ENCODE measurements at places on chromosomes 2 and 18.

DNA sequence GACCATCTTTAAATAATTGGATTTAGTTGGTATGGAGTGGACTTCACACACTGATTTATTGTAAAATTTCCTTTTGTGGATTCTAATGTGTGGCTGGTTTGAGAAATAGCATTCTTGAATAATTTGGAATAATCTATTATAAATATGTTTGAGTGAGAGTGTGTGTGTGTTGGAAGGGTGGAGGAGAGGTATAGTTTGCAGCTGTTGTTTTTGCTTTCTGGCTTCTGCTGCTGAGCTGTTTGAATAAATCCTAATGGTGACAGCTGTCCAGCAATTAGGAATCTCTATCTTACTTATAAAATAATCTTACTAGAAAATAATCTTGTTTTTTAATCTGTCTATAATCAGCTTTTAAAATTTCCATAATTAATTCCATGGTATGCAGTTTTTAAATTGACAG is 1283.0 kb upstream of the CDH2 start:
- DNase-seq, result no peak

- no peak for DNase-seq
These were observed 1114.0 kb upstream of the PIK3C3 start for GRCh38 chr18:40841063-40841462.

DNA sequence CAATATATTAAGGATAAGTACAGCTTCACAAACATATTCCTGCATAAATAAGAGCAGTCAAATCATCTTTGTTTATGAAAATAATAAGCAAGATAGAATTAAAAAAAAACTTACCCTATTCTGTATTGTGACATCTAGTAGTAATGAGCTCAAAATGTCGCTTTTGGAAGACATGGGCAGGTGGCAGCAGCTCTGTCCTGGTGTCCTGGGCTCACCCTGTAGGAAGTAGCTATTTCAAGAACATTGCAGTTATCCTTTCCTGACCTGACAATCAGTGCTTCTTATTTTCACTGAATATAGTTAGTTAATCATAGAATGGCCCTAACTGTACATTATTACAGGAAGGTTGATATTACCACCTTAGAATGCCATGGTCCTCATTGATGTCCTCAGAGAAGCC is 229.1 kb downstream of the BABAM2 start:
- DNase-seq, result no peak

DNA sequence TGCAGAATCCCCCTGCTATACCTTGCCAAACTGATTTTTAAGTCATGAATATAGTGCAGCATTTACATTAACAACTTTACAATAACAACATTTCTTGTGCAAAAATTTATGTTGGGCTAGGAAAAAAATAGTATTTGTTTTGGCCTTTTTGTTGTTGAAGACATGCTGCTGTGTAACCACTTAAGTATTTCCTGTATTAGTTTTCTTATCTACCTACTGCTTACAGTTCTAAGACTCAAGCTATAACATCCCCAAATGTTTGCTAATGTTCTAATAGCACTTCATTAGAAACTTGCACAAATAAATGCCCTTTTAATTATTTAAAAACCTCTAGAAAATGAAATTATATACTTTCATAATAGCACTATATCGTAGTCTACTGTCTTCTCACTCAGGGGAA is 154.3 kb upstream of the DOCK10 start:
- DNase-seq, result no peak

DNA sequence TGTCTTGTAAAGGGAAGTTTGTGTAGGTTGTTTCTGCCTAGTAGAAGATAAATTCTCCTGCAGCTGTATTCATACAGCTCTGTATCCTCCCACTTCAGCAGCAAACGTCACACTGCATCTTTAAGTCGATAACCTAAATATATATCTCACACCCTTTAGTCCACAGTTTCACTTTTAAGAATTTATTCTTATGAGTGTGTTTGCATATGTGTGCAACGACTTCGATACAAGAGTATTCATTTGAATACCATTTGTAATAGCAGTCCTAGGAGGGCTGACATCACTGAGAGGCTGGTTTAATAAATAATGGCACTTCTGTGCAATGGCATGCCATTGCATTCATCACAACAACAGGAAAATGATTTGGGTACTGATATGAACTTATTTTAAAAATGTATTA is 63.8 kb upstream of the MSH6 start:
- no peak for DNase-seq

GRCh38 chr2:100692381-100692780 is 127.6 kb upstream of the NPAS2 start:
- DNase-seq, result no peak

- DNase-seq, result no peak
These were observed 216.6 kb downstream of the SPAG16 start for GRCh38 chr2:213500881-213501280.

DNA sequence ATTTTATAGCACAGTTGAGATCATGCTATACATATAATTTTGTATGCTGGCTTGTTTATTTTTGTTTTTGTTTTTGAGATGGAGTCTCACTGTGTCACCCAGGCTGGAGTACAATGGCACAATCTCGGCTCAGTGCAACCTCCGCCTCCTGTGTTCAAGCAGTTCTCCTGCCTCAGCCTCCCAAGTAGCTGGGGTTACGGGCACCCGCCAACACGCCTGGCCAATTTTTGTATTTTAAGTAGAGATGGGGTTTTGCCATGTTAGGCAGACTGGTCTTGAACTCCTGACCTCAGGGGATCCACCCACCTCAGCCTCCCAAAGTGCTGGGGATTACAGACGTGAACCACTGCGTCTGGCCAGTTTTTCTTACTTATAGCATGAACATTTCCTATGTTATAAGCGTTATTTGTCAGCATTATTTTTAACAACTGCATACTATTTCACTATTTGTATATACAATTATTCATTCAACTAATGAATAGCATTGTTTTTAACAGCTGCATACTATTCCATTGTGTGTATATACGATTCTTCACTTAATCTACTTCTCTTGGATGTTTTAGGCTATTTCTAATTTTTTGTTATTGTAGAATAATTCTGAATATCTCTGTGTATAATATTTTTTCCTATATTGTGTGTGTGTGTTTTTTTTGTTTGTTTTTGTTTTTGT is 3.5 kb downstream of the EHD3 start:
- DNase-seq, result no peak

DNA sequence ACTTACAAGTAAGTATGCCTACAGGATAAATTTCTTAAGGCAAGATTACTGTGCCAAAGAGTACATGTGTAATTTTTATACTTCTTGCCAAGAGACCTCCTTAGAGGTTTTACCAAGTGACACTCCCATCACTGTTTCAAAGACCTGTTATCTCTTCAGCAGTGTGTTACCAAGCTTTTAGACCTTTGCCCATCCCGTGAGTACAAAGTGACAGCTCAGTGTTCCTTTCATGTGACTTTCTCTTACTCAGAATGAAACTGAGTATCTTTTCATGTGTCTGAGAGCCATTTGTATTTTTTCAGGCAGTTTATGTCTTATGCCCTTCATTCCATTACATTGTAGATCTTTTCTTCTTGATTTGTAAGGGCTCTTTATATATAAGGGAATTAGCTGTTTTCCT is 287.5 kb upstream of the SALL3 start:
- DNase-seq, result no peak

- no peak for DNase-seq
These were observed 141.7 kb downstream of the OTX1 start for GRCh38 chr2:63192169-63192888.

GRCh38 chr2:112827604-112828185 is 8.9 kb downstream of the IL1B start:
- no peak for DNase-seq

GRCh38 chr2:11270891-11271290 is 73.5 kb downstream of the ROCK2 start:
- peak; percentile 41 for DNase-seq

DNA sequence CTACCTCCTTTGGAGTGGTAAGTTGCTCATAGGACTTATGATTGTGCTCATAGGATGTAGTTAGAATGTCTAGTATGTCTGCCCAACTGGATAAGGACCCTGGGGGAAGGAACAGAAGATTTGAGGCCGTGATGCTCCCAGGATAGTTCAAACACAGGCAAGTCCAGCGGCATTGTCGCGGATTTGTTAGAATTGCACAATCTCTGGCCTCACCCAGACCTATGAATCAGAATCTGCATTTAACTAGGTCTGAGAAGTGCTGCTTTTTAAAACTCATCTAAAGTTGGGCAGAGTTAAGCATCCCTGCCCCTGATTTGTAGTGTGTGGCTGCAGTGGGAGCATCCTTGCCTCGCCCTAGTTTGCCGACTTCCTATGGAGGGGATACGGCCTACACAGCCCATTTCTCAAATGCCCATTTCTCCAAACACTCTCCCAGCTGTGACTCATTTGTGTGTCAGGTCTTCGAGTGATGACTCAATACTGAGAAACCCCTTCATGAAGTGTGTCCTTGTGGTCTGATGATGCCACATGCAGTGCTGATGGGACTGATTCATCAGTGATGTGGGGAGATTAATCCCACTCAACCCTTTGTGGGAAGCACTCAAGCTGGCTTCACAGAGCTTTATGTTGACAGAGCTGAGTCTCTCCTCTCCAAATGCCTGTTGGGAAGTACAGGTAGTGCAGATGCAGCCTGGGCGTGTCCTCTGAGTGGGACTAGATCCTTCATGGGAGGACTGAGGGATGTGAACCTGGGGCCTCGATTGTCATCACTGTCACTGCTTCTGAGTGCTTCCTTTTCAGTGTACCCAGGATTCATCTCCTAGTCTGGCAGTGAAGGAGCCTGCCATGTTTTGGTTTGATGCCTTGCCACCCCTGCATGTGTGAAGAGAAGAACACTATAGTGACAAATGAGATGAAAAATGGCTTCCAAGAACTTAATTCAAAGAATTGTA is 18.7 kb downstream of the SMIM21 start:
- DNase-seq, result peak; percentile 99

DNA sequence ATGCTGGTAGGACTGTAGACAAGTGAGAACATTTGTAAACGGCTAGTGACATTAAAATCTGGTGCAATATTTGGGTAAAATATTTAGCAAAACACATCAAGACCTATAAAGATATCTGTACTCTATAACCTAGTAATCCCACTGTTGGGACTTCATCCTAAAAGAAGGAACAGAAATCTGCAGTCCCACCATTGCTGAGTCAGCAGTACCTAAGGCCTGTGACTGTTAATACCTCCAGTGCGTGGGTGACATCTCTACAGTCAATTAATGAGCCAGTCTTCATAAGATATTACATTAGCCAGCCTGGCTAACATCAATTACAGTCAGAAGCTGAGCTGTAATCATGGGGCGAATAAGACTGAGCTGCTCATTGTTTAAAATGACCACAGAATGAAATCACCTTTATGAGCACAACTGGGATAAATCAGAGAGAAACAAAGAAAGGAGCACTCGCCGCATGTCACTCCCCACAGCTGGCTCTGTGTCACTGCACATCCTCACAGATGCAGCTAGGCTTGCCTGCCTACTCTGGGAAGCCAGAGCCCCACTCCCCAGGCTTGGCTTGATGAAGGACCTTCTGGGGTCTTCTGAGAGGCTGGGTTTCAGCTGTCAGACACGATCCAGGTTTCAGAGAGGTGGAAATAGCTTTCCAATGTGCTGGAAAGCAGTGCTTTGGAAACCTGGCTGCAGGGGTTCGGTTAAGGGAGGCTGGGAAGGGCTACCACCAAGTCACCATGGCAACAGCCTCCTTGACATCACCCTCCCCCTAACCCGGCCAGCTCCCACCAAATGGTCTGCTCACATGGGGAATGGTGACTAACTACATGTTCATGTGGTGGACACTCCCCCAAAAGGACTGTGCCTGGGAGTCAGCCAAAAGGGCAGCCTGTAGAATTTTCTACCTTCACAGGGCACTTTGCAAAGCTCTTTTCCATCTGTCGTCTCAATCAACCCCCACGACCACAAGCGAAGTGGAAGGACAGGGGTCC is 145.0 kb downstream of the ZBTB7C start:
- DNase-seq, result peak; percentile 32

GRCh38 chr2:69693775-69694450 is 48.0 kb upstream of the ANXA4 start:
- no peak for DNase-seq

DNA sequence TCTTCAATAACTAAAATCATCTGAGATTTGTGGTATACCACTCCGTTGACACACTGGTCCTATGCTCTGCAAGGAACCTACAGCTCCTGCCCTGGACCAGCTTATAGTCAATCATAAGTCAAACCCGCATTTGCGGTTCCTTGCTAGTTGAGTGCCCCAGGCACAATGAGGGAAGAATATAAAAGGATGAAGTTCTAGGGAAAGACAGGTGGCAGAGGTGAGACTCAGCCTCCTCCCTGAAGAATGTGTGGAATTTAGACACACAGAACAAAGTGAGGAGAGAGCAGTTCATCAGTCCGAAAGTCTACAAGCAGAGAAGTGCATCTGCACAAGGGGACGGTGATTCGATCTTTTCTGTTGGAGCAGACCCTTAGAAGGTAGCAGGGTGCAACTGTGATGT is 615.0 kb upstream of the FANCL start:
- no peak for DNase-seq

GRCh38 chr18:35786365-35787042 is 186.0 kb upstream of the RMP24 start:
- no peak for DNase-seq

DNA sequence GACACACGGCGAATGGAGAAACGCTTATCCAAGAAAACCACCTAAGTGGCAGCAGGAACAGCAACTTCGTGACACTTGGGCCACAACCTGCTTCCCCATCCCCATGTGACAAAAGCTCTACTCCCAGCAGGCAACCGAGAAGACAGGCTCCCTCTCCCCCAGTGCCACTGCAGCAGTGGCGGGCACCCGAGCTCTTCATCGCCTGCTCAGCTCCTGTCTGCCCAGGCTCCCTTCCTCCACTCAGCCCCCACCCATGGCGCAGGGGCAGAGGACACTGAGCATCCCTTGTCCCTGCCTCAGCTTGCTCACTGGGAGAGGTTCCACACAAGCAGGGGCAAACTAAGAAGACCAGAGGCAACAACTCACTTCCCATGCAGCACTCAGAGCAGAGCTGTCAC is 22.9 kb downstream of the SLC66A2 start:
- no peak for DNase-seq

DNA sequence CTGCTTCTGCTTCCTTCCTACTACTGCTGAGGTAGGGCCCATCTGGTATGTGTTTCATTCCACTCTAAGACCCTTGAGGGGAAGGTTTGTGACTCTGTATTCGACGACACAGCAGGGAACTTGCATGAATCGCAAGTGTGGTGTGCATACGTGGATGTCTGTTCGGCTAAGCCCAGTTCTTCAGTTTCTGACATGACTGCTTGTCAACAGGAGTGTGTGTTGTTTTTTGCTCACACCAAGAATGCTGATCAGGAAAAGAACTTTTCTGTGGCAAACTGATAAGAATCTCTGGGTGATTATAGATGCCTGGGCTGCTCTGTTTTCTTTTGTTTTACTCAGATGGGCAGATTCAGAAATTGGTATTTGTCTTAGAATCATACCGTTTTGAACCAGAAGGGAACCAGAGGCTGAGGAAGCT is 22.0 kb downstream of the TNFRSF11A start:
- no peak for DNase-seq

DNA sequence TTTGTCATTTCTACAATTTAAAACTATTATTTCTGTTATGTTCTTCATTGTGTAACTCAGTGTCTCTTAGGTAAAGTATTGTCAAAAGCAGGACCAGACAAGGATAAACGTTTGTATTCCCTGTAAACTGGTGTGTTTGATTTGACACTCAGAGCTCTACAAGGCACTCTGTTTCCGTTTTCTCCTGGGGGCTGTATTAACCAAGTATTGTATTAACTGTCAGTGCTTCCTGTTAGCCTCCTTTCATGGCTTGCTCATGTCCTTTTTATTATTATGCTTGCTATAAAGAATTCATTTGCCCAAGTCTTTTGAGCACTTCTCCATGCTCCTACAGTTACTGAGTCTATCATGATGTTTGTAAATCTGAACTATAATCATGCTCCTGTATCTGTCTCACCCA is 323.7 kb downstream of the LPIN1 start:
- DNase-seq, result no peak
